ENCODE measurements at places on chromosomes 7 and 10.

DNA sequence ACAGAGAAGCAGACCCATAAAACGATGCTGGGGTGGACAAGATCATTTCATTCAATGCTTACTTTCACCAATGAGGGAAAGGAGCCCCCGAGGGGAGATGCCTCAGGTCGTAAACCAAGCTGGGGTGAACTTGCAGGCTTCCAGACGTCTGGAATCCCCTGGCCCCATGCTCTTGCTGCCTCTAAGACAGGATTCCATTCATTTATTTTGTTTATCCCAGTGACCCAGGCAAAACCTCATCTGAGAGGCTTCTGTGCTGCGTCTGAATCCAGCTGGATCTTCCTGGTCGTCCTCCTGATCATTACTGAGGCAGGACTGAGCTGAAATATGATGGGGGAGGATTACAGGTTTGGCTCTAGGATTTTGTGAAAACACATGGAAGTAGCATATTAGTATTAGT, 182.9 kb downstream of the MYOF start:
- DNase-seq = no peak

DNA sequence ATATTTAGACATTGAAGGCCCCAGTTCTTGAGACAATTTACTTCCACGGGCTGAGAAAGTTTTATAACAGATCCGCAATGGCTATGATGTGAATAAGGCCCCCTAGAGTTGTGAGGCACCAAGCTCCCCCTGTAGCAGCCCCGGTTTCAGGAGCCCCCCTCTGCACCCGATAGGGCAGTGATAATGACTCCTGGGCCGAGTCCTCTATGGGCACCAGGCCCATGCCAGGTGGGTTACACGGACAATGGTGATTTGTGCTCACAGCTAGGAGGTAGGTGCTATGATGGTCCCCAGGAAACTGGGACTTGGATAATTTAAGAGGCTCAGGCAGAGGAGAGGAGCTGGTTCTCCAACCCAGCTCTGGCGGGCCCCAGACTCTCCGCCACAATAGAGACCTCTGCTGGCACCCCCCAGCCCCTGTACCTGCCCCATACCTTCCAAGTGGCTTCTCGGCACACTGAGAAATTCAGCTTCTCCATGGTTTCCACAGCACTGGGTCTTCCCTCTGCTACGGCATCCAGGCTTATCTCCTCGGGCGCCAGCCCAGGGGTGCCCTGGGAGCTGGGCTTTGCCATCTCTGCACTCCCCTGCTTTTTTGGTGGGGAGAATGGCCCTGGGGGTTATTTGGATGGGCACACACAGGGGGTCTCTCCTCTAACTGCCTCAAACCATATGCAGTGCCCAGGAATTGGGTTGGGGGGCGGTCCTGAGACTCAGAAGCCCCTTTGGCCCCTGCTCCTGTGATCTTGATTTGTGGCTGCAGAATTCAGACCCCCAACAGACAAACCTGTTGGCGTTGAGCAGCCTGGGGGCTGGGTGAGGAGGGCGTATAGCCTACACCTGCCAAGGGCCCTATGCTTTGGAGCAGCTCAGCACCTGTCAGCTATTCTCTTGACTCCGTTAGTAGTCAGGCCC, 12.2 kb upstream of the KCP start:
- no peak for DNase-seq

DNA sequence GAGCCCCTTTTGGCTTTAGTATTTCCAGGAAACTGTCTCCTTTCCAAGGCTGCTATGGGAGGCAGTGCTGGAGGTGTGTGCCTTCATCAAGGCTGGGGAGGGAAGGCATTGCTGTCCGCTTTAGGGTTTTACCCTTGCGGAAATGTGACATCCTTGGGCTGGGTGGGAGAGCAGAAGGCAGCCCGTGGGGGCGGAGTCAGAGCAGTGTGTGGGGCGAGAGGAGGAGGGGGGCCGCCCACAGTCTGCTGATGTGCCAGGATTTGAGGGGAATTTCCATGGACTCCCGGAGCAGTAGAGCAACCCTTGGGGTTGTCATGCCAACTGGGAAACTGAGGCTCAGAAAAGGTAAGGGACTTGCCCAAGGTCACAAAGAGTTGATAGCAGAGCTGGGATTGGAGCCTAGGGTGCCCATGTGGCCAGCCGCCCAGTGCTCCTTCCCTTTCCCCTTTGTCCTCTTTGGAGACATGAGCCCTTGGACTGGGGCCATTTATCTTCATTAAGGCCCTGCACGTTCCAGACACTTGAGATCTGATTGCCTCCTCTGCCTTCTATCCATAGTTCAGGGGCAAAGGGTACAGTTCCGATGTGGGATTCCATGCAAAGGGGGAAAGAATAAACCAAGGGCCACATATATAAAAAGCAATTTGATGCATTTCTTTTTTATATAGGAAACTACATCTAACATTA, 22.2 kb downstream of the TSPAN15 start:
- no peak for DNase-seq

GRCh38 chr7:109901926-109902325, 1189.0 kb upstream of the LRRN3 start:
- no peak for DNase-seq

- DNase-seq = no peak
Observed at GRCh38 chr10:80504158-80504811, 33.4 kb upstream of the SH2D4B start.

DNA sequence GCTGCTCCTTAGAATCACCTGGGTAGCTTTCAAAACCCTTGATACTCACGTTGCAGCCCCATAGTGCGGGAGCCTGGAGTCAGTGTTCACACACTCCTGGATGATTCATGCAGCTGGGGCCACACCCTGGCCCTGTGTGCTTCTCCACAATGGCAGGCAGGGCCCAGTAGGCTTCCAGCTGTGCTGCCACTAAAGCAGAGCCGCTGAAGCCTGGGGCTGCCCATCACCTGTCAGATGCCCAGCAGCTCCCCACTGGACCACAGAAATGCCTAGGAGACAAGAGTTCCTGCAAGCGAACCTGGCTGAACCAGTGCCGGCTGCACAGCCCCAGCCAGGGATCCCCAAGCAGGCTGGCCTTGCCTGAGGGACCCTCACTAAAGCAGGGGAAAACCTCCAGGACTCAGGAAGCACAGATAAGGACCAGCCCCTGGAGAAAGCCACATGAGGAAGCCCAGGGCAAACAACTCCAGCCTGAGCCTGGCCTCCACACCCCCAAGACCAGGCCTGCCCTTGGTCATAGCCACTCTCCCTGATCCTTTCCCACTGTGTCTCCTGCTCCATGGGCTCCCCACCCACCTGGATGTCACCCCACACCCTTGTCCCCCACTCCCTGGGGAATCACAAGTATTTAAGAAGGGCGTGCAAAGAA, 111.9 kb downstream of the GRID1 start:
- DNase-seq = no peak

- DNase-seq = no peak
Observed at GRCh38 chr7:36764929-36765328, 40.6 kb upstream of the AOAH start.

- no peak for DNase-seq
Observed at GRCh38 chr7:90629297-90629918, 33.3 kb downstream of the CDK14 start.

- no peak for DNase-seq
Observed at GRCh38 chr7:30634193-30634626, 39.5 kb downstream of the GARS1 start.

DNA sequence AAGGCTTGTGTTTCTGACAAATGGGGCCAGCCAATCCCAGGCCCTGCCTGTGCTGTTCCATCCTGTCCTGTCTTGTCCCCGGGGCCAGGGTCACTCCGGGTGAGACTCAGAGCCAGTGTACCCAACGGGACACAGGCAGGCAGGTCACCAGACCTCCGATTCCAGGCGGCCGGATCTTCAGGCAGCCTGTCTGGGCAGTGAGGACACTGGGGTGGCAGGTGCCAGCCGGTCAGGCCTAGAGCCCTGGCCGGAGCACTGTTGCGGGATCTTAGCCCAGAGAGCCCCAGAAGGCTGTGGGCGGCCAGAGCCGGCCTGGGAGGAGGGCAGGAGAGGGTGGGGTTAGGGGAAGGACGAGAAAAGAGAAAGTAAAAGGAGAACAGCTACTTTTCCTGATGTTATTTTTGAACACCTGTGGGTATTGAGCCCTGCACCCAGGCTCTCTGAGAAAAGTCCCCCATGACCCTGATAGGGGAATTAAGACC, 134.3 kb upstream of the TNRC18 start:
- DNase-seq = no peak

- no peak for DNase-seq
Observed at GRCh38 chr10:89550509-89550908, 15.1 kb upstream of the SLC16A12 start.

Measured in NCI-H1105 (cell line).